ENCODE measurements at places on chromosomes 5 and 9. TPM values are rescaled to one million over a fixed set of nuclear protein-coding genes. Genes with fewer than 3 reads are reported as not detected.

GRCh38 chr9:2453106-2453505, 168.5 kb upstream of the VLDLR start:
- DNase-seq: no peak
- no peaks in the 10 kb centered on the region for H3K4me1 ChIP-seq
- H3K4me3 ChIP-seq: no peak overlapping the region
- H3K27ac ChIP-seq: no peak overlapping the region

- H3K4me1 ChIP-seq: peaks cover 10% of the 10 kb centered on the region
- DNase-seq: no peak
- no peak overlapping the region for H3K4me3 ChIP-seq
- no peak overlapping the region for H3K27ac ChIP-seq
Observed at GRCh38 chr9:105246656-105247173, 2.3 kb downstream of the SLC44A1 start.

GRCh38 chr5:71586052-71586940, 844 bp upstream of the MCCC2 start:
- no peak for DNase-seq
- H3K4me1 ChIP-seq: peaks cover 16% of the 10 kb centered on the region
- H3K36me3 ChIP-seq: no peaks in the 10 kb centered on the region

The SLC36A3 gene
- total RNA-seq: not detected

DNA sequence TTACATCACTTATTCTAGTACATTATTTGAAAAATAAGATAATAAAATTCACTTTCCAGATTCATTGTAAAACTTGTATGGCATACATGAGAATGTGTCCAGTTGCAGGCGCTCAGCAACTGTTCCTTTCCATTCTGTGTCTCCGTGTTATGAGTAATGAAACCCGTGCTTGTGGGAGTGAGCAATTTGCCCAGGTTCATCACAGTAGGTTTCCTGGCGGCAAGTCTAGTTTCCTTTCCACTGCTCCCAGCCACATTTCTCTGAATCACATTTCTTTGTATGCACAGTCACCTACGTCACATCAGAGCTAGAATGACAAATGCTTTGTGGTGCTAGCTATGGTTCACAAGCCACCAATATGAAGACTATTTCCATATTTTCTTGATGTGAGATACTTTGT, 39.9 kb downstream of the MOCS2 start:
- H3K27ac ChIP-seq: no peak overlapping the region
- no peaks in the 10 kb centered on the region for H3K27me3 ChIP-seq

The PTPRD gene
- not detected for total RNA-seq

- H3K27ac ChIP-seq: no peak overlapping the region
- no peak for DNase-seq
- H3K4me3 ChIP-seq: no peak overlapping the region
- no peaks in the 10 kb centered on the region for H3K4me1 ChIP-seq
Observed at GRCh38 chr9:89026876-89027275, 35.6 kb downstream of the S1PR3 start.

DNA sequence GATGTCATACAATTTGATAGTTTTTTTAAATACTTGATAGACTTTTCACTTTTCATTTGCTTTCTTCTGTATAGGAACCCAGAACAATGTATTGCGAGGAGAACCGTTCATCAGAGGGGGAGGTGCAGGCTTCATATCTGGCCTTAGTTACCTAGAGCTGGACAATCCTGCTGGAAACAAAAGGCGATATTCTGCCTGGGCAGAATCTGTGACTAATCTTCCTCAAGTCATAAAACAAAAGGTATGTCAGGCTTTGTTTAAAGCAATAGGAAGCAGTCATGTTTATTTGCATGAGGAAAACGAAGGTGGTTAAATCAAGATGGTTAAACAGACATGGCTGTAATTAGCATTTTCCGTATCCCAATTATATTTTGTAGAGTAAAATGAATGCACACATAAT, 46.0 kb downstream of the C7 start:
- no peaks in the 10 kb centered on the region for H3K4me1 ChIP-seq
- no peaks in the 10 kb centered on the region for H3K36me3 ChIP-seq
- no peaks in the 10 kb centered on the region for H3K27me3 ChIP-seq
- H3K27ac ChIP-seq: no peak overlapping the region
- DNase-seq: no peak

DNA sequence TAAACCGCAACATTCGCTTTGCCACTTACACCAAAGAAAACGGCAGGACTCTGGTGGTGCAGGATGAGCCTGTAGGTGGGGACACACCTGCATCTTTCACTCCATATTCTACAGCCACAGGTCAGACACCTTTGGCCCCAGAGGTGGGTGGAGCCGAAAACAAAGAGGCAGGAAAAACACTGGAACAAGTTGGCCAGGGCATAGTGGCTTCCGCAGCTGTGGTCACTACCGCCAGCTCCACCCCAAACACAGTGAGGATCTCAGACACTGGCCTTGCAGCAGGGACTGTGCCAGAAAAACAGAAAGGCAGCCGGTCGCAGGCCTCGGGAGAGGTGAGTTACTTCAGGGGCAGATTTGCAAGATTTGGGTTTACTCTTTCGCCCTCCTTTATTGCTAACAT, 33.8 kb downstream of the KDM3B start:
- H3K4me3 ChIP-seq: no peak overlapping the region
- no peak for DNase-seq
- peaks cover 6% of the 10 kb centered on the region for H3K36me3 ChIP-seq
- no peaks in the 10 kb centered on the region for H3K27me3 ChIP-seq
- H3K4me1 ChIP-seq: no peaks in the 10 kb centered on the region
- H3K27ac ChIP-seq: no peak overlapping the region

The MARCHF6 gene
- 211 TPM for total RNA-seq

DNA sequence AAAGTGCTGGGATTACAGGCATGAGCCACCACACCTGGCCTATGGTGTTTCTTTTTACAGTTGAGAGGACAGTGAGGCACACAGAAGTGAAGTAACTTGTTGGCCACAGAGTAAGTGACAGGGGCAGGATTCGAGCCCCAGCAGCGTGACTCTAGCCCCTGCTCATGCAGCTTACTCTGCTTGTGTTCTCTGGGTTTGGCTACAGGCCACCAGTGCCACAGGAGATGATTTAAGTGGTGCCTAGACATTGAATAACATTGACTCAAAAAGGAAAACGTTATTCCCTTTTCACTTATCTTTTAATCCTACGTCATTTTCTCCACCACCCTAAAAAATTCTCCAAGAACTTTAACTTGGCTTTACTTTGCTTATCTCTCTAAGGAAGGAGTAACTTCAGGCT, 61.4 kb downstream of the SNX24 start:
- no peaks in the 10 kb centered on the region for H3K36me3 ChIP-seq
- no peaks in the 10 kb centered on the region for H3K27me3 ChIP-seq
- no peak overlapping the region for H3K27ac ChIP-seq
- no peak overlapping the region for H3K4me3 ChIP-seq
- DNase-seq: no peak

- no peak for DNase-seq
- H3K27ac ChIP-seq: no peak overlapping the region
- H3K27me3 ChIP-seq: no peaks in the 10 kb centered on the region
- no peaks in the 10 kb centered on the region for H3K36me3 ChIP-seq
- no peaks in the 10 kb centered on the region for H3K4me1 ChIP-seq
- H3K4me3 ChIP-seq: no peak overlapping the region
Observed at GRCh38 chr5:149800633-149801032, 70.5 kb downstream of the PPARGC1B start.

The CTXN3 gene
- total RNA-seq: not detected

DNA sequence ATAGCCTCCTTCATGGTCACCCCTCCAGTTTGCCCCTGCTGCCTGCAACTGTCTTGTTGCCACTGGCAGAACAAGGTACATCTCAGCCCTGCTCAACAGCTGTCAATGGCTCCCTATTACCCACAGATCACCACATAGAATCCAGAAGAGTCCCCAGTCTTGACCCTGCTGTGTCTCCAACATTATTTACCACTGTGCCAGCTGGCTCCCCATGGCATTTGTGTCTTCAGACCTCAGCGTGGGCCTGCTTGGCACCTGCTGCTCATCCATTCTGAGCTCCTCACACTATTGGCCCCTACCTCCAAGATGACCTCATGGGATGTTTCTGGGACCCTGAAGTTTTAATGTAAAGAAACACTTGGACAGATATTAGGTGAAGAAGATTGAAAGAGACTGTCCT, 201.9 kb downstream of the HSPA4 start:
- H3K27ac ChIP-seq: no peak overlapping the region
- H3K4me3 ChIP-seq: no peak overlapping the region

The ARHGEF28 gene
- total RNA-seq: 0.03 TPM

DNA sequence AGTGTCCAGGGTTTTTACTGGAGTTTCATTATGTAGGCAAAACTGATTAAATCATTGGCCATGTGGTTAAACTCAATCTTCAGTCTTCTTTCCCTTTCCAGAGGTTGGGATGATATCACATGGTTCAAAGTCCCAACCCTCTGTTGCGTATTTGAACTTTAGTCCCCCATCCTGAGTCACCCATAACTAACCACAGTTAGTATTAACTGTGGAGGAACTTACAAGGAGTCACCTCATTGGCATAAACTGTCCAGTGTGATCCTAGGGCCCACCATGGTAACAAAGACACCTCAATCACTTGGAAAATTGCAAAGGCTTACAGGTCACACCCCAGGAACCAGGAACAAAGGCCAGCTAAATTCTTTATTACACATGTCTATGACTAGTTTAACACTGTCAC, 188.5 kb downstream of the COX7C start:
- H3K4me3 ChIP-seq: no peak overlapping the region
- no peaks in the 10 kb centered on the region for H3K36me3 ChIP-seq
- DNase-seq: no peak
- no peaks in the 10 kb centered on the region for H3K27me3 ChIP-seq

The PCDHGA5 gene
- 0.29 TPM for total RNA-seq

The SLC4A9 gene
- not detected for total RNA-seq

GRCh38 chr5:132504746-132505145, 14.2 kb upstream of the IRF1 start:
- no peaks in the 10 kb centered on the region for H3K27me3 ChIP-seq
- H3K36me3 ChIP-seq: no peaks in the 10 kb centered on the region
- peaks cover 3% of the 10 kb centered on the region for H3K4me1 ChIP-seq

The DRD1 gene
- total RNA-seq: not detected

- H3K4me1 ChIP-seq: no peaks in the 10 kb centered on the region
- DNase-seq: no peak
- H3K4me3 ChIP-seq: no peak overlapping the region
- no peak overlapping the region for H3K27ac ChIP-seq
Observed at GRCh38 chr9:104997536-104997935, 69.6 kb upstream of the ABCA1 start.

The SLC25A2 gene
- 0.49 TPM for total RNA-seq

The LHX3 gene
- not detected for total RNA-seq

The RASGRF2 gene
- 30.9 TPM for total RNA-seq

DNA sequence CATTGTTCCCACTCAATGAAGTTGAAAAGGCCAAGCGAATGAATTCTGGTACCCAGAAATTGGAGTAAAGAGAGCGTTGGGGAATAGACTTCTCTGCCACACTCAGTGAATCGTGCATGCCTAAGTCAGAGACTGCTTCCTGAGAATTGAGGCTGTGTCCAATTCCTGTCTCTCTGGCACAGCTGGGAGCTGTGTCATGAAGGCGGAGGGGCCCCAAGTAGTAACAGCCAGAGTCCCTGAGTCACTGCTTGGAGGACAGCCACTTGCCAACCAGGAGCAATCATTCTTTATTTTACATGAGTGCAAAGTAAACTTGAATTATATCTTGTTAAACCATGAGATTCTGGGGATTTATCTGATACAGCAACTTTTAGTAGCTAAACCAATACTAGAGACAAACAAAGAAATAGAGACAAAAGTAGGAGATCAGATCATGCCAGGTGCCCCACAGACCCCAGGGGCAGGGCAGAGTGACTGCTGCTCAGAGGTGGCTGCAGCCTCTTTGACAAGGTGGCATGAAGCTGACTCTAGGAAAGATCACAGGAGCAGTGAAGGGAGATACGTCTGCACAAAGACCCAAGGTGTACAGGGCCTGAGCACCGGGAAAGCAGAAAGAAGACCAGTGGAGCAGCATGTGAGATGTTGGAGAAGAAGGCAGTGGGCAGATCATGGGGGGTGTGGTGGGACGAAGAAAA, 246.0 kb downstream of the GADD45G start:
- no peaks in the 10 kb centered on the region for H3K27me3 ChIP-seq
- H3K4me1 ChIP-seq: no peaks in the 10 kb centered on the region
- no peak for DNase-seq
- no peaks in the 10 kb centered on the region for H3K36me3 ChIP-seq
- no peak overlapping the region for H3K4me3 ChIP-seq
- H3K27ac ChIP-seq: no peak overlapping the region

The DHFR gene
- total RNA-seq: 64.1 TPM

The KIAA0825 gene
- 3.2 TPM for total RNA-seq

Measured in naive thymus-derived CD4-positive, alpha-beta T cell (primary cell).